Posterior vena cava (tissue), 2 donors: ENCODE measurements at places on chromosomes 6 and 20.

DNA sequence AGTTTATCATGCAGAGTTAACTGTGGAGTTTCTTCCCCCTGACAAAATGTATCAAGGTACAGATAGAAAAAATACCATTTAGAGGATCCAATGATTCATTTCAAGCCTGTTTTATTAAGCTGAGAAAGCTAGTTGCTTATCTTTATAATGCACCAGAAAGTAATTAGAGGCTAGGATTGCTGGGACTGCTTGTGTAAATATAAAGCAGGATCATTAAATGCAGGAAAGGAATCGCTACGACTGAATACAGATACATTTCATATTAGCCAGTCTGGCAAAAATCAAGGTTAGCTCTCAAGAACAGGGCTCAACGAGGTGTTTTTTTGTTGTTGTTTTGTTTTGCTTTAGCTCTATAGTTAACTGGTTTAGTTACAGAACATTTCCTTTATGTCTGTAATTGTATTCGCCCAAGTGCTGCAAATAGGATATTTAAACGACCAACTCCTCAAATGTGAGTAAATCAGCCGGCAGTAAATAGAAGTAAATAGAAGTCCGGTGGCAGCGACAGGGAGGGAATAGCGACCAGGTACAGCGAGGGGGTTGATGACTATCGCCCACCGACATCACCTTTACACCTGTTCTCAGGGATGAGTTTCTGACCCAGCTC, 748 bp downstream of the UBE2J1 start:
- no peak for DNase-seq

DNA sequence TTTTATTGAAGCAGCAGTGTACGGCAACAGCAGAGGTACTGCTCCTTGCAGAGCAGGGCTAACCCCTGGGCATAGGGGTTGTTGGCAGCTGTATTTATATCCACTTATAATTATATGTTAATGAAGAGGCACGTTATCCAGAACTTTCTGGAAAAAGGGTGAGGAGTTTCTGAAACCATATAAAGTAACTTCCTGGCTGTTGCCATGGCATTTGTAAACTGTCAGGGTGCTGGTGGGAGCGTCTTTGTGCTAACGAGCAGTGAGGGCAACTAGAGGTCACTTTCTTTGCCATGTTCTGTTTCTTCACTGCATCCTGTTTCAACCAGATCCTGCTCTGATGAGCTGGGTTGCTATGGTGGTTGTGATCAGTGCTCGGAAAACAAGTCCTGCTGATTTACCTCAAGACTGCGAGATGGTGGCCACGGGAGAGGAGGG, 11.1 kb upstream of the ARFGEF2 start:
- peak; percentile 64 for DNase-seq

DNA sequence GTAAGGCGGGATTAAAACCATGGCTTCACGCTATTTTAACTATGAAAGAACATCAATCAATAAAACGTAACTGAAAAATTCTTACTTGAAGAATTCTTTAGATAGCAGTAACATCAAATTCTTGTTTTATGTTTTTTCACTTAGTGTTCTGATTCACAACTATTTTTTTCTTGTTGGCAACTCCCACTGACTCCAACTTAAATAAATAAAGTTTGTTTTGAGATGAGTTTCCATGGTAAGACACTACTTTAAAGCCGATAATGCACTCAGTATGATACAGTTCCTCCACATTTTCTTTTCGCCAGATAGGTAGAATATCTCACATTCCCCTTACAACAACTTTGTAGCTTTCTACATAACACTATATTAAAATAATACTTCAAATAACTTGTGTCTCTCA, 33.1 kb upstream of the CNKSR3 start:
- no peak for DNase-seq

DNA sequence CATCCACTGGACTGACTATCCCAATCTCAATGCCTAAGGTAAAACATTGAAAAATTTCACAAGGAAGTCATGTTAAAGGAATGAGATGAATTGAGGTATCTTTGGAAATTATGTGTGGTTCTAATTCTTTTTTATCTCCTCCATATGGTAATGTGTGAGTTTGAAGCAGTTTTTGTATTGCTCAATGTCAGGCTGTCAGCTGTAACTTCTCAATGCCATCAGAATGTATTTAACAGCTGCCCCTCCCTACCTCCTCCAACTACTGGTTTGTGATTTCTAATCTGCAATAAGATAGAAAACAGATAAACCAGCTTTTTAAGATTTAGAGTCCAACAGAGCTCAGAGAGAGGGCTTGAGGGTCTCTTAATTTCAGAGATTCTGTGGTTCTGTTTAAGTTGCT, 1005.8 kb upstream of the ADGRB3 start:
- DNase-seq = no peak

- DNase-seq = no peak
These were observed 7.8 kb downstream of the PTGIS start for GRCh38 chr20:49560186-49560585.

DNA sequence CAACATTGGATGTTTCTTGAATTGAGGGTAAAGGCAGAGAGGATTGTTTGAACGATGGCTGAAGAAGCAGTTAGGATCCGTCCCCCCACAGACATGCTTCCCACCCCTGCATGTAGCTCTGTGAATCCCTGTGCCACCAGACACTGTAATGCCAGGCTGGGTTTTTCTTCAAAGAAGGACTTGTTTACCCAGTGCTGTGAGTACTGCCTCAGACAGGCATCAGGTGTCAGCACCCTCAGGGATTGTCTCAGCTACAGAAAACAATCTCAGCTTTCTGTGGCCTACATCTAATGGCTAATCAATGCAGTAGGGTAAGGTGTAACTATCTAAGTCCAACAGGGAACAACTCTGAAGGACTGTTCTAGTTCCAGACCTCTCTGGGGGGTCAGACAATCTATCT, 853.0 kb upstream of the EPHA7 start:
- DNase-seq = no peak

DNA sequence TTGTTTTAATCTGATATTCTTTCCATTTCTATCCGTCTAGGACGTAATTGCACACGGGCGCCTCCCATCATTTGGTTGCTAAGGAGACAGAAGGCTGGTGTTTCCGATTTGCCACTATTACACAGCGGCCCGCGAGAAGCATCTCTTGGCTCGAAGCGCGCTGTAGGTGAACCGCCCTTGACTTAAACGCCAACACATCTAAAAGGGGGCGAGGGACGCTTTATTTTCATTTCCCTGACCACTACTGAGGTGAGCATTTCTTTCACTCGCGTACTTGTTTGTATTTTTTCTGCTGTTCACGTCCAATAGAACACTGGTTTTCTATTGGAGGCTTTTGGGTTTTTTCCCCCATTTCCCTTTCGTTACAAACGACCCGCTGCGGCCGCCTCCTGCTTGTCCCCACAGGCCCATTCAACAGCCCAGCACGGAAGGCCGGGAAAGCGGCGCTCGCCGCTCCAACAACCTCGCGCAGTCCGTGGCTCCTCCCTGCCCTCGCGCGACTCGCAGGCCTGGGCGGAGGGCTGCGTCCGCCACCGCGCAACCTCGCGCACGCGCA, 505 bp upstream of the WRNIP1 start:
- DNase-seq = peak; percentile 90
